ENCODE measurements at places on chromosomes 11 and 22.
A peak's percentile ranks its signal among the peaks of the same experiment; 100 is the strongest.

DNA sequence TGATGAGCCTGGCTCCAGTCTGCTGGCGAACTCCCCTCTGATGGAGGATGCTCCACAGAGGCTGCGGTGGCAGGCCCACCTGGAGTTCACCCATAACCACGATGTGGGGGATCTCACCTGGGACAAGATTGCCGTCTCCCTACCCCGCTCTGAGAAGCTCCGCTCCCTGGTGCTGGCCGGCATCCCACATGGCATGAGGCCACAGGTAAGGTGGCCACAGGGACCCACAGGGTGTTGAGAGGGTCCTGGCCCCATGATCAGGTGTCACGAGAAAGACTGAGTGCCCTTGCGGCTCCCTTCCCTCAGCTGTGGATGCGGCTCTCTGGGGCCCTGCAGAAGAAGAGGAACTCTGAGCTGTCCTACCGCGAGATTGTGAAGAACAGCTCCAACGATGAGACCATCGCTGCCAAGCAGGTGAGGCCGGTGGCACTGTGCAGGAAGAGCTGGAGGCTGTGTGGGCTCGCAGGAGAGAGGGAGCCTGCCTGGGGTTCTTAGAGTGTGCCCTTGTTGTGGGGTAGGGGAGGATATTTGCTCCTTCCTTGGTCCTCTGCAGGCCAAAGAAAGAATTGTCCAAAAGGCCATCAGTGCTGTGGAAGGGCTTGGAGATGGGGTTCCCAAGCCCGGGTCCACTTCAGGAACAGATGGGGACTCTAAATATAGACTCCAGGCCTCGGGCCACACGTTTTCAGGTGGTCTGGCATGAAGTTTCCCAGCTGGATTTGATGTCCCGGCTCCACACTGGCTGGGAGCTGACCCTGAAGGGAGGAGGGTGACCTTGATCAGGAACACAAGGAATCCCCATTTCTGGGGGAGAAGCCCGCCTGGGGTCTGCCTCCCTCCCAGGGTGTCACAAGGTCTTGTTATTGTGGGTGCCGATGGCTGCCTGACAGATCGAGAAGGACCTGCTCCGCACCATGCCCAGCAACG lies 34.1 kb downstream of the SGSM3 start:
- DNase-seq = no peak

GRCh38 chr11:19435306-19435989 lies 194.7 kb upstream of the E2F8 start:
- DNase-seq = no peak

DNA sequence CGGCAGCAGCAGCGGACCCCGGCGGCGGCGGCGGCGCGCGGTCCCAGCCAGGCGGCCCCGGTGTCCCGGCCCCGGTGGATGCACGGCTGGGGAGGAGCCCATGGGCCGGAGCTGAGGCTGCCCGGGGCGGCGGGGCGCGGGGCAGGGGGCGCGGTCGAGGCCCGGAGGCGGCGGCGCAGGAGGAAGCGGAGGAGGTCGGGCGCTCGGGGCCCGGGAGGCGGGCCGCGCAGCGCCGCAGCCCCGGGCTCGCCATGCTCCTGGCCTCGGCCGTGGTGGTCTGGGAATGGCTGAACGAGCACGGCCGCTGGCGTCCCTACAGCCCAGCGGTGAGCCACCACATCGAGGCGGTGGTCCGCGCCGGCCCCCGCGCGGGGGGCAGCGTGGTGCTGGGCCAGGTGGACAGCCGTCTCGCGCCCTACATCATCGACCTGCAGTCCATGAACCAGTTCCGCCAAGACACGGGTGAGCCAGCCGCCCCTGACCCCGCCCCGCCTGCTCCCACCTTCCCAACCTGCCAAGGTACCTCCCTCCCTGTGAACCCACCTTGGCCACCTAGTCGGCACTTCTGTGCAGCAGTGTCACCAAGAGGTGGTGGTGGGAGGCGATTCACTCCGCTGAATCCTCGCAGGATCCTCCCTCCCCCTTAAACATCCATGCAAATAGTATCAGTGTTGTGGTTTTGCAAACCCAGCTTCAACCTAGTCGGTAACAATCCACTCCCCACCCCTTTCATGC lies 580 bp downstream of the DTX4 start:
- DNase-seq = no peak

DNA sequence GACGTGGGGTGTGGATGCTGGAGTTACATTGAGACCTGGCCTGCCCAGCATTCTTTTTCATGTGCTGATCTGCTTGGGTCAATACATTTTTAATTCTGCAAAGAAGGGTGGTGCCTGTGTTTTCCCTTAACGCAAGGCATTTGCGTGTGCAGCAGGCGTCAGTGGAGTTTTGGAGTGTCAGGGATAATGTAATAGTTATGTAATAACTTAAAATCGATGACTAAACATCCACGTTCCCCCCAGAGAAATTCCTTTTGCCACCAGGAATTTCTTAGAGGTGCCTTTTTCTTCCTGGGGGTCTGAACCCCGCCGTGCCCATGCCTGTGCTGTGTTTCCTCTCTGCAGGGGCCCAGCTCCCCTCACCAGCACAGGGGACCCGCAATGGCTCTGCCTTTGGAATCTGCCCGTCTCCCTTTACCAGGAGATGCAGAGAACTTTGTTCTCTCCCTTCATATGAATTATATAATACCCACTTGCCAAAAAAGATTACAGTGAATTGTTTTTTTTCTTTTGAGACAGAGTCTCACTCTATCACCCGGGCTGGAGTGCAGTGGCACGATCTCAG lies 62.6 kb downstream of the TBC1D22A start:
- no peak for DNase-seq

DNA sequence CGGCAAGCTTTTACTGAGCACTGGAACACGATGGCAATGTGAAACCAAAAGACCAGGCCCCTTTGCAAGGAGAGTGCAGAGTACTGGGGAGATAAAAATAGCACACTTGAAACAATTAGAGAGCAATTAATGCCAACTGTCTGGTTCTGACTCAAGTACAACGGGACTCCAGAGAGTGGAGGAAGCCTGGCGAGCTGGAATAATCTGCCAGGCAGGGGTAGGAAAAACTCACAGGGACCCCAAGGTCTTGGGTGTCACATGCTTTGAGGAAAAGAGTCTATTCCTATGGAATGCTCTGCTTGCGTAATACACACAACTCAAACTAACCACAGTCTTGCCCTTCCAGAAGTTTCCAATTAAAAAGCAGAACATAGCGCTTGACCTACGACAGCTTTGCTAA lies 113.0 kb upstream of the CLMP start:
- no peak for DNase-seq

- peak; percentile 90 for DNase-seq
Measured at GRCh38 chr22:41699264-41700107, at the start of gene MEI1. Gene MEI1, plus strand, starts transcription at chr22:41699503. Its CDS starts 36 bp downstream, at chr22:41699539.

- no peak for DNase-seq
Measured at GRCh38 chr11:69035150-69035945, 13.4 kb upstream of the TPCN2 start.

GRCh38 chr11:66044757-66045156 lies 4.2 kb downstream of the GAL3ST3 start:
- no peak for DNase-seq

DNA sequence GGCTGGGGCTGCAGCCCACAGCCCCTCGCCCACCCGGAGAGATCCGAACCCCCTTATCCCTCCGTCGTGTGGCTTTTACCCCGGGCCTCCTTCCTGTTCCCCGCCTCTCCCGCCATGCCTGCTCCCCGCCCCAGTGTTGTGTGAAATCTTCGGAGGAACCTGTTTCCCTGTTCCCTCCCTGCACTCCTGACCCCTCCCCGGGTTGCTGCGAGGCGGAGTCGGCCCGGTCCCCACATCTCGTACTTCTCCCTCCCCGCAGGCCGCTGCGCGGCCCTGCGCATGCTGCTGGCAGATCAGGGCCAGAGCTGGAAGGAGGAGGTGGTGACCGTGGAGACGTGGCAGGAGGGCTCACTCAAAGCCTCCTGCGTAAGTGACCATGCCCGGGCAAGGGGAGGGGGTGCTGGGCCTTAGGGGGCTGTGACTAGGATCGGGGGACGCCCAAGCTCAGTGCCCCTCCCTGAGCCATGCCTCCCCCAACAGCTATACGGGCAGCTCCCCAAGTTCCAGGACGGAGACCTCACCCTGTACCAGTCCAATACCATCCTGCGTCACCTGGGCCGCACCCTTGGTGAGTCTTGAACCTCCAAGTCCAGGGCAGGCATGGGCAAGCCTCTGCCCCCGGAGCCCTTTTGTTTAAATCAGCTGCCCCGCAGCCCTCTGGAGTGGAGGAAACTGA lies 731 bp downstream of the GSTP1 start:
- no peak for DNase-seq

DNA sequence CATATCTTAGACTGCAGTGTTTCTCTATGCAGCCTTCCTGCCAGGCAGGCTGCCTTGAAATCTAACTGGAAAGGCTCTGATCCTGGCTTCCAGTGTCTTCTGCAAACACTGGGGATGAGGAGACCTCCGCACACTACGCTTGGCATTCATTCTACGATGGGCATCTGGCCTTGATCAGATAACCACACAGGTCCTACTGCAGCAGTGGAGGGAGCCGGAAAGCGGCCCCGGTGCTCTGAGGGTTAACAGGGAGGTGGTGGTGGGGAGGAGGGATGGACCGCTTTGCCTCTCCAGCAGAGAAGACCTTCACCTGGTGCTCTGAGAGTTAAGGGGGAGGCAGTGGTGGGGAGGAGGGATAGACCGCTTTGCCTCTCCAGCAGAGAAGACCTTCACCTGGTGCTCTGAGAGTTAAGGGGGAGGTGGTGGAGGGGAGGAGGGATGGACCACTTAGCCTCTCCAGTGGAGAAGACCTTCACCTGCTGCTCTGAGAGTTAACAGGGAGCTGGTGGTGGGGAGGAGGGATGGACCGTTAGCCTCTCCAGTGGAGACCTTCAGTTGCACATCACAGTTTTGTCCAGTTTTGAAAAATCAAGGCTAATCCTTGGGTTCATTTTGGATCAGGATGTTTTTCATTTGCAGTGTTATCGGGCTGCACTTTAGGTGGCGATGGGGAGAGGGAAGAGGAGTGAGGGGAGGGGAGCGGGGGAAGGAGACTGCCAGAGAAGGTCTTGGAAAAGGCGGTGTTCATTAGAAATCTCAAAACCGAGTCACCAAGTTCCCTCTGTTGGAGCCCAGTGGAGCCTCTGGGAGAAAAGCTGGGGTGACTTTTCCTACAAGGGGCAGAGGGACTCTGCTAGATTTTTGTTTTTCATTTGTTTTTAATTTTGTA lies 5.6 kb downstream of the GAL start:
- DNase-seq = no peak

DNA sequence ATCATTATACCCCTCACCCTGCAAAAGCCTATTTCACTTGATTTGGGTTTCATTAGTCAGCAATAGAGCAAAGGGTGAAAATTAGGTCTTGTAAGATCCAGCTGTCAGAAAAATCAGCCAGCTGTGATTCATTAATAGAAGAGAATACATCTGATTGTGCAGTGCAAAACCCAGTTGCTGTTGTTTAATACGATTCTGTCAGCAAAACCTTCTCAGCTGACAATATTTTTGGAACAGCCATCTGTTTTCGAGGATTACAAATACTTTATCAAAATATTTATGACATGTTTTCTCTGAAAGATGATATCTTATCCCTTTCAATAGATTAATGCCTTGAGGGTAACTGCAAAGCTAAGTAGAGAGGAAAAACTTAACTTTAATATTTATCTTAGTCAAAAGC lies 1354.0 kb upstream of the RAG2 start:
- DNase-seq = no peak

- no peak for DNase-seq
Measured at GRCh38 chr11:8503910-8504364, 90.1 kb downstream of the STK33 start.

DNA sequence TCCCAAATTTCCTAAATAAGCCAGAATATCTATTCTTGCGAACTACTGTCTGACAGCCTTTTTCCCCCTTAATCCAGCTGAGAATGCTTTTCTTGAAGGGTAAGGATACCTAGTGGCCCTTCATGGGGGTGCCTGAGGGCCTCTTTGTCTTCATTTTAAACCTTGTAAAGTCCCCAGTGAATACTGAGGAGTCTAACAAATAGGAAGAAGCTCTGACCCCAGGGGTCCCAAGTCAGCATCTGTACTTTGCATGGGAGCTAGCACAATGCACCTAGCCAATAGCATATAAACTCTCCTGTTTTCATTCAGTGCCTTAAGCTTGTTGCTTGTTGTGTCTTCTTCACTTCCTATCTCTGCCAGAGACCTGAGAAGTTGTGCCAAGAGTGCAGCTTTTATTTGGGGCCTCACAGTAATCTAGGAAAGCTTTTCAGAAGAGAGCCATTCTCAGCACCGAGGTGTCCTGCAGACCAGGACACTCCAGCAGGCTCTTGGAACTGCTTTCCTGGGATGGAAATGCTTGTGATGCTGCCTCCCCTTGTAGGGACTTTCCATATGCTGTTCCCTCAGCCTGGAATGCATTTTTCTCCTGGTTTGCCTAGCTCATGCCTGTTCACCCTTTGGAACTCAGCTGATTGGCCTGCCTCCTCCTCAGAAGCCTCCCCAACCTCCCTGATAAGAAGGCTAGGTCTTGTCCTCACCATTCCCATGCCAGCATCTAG lies 37.2 kb downstream of the BMAL1 start:
- DNase-seq = no peak

GRCh38 chr11:19834771-19835170 lies 122.1 kb downstream of the NAV2 start:
- DNase-seq = no peak

GRCh38 chr11:62553839-62554361 lies 7.3 kb upstream of the AHNAK start:
- DNase-seq = no peak

DNA sequence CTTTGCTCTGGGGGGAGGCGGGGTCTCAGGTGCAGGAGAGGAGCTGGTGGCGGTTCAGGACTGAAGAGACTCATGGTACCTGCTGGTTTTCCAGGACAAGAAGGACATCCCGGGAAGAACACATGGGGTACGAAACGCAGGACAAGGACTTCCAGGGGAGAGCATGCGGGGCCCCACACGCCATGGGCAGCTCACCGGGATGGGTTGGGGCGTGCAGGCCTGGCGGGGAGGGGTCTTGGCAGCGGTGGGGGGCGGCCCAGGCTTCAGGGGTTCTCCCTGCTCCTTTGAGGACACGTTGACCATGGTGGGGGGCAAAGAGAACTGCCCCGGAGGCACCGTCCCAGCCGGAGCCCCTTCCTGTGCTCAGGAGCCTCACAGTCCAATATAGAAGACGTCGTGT lies 673.2 kb downstream of the BRD1 start:
- DNase-seq = no peak

- DNase-seq = no peak
Measured at GRCh38 chr11:117820071-117820470, 4.5 kb downstream of the FXYD2 start.

DNA sequence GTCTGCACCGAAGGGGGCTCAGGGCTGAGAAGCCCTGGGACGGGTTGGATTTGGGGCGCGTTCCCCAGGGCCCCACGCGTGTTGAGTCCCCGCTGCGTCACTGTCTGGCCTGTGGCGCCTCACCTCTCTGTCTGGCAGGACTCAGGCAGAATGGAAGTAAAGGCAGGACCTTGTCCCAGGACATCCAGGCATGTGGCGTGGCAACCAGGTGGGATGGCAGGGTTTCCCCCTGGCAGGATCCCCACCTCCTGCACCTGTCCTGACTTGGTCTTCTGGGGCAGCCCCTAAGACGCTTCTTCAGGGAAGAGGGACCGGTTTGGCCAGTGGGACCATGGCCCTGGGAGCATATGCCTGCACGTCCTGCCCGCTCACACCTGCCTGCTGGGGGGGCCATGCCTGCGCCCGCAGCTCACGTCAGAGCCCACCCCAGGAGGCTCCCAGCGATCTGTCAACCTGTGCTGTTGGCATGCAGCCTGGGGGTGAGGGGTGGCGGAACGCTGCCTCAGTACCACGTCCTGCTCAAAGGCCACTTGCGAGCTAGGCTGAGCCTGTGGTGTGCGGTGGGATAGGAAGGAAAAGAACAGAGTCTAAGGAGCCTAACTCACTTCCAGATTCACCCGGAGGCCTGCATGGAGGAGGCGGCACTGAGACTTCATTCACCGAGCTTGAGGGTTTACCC lies 72.7 kb downstream of the KCNQ1 start:
- DNase-seq = no peak

Data from stimulated activated CD4-positive, alpha-beta T cell treated with anti-CD3 and anti-CD28 coated beads, Interleukin-4, amount 100 ng/mL, for 48 hours (primary cell).